ENCODE measurements at places on chromosomes 12 and 14. TPM values are rescaled to one million over a fixed set of nuclear protein-coding genes. Genes with fewer than 3 reads are reported as not detected.

DNA sequence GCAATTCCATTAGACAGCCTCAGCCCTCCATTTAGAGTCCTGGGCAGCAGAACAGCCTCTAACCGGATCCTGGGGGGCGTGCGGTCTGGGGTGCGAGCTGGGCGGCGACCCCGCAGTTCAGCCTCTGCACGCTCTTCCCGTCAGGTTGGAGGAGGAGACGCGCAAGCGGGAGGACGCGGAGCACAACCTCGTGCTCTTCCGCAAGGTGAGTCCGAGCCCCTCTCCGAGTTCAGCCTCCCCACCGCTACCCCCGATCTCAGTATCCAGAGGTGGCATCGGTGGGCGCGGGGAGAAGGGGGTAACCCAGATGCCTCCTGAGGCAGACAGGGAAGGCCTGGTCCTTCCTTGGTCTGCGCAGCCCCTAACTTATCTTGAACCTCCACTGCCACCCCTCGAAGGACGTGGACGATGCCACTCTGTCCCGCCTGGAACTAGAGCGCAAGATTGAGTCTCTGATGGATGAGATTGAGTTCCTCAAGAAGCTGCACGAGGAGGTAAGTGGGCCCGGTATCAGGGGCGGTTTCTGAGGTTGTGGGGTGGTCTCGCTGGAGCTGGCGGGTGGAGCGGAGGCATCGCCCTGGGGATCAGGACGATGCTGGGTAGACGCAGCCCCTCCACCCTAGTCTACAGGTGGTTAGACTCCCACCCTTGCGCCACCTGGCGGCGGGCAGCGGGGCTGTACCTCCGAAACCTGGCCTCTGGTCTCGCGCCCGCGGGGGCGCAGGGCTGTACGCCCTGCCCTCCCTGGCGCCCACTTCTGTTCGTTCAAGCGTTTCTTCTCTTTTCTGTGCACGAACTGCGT is 1.3 kb downstream of the PRPH start:
- DNase-seq: peak; percentile 90

CDH24 gene
- 1.7 TPM for total RNA-seq

DNA sequence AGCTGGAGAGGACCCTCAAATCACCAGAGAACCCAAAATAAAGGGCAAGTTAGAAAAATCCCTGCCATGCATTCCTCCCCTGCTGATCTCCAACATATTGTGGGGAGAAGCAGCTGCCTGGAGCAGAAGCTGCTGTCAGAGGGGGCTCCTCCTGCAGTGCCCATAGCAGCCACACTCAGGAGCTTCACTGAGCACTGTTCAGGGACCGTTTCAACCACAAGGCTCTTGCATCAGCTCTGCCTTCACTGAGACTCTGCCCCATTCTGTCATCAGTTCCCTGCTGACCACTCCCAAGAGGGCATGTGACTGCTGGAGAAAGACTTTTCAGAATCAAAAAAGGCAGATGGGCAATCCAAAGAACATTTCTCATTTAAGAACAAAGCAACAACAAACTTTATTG is 392.7 kb downstream of the GALC start:
- DNase-seq: no peak

PELI2 gene
- total RNA-seq: 3.0 TPM

DNA sequence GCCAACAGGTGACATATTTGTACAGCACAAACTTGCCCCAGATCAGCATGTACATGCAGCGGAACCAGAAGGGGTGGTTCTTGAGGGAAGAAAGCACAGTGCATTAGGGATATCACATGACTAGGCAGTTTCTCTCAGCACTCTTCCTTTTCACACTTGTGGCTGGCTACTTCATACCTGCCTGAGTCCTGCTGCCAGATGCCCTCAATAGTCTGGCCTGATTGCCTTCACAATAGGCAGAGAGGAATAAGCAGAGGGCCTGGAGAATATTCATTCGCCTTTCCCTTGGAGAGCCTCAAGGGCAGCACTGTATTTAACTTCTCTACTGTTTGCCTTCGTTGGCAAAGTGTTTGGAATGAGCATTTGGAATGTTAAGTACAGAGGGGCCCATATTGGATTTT is 7.9 kb downstream of the EMG1 start:
- no peak for DNase-seq

GRCh38 chr12:131586269-131586668 is 124.6 kb upstream of the SFSWAP start:
- DNase-seq: no peak

KLRB1 gene
- not detected for total RNA-seq

- no peak for DNase-seq
Measured at GRCh38 chr14:103879570-103880347, 32.4 kb upstream of the PPP1R13B start.

- no peak for DNase-seq
Measured at GRCh38 chr12:24469089-24469488, 479.8 kb downstream of the BCAT1 start.

LTA4H gene
- 64.1 TPM for total RNA-seq

DNA sequence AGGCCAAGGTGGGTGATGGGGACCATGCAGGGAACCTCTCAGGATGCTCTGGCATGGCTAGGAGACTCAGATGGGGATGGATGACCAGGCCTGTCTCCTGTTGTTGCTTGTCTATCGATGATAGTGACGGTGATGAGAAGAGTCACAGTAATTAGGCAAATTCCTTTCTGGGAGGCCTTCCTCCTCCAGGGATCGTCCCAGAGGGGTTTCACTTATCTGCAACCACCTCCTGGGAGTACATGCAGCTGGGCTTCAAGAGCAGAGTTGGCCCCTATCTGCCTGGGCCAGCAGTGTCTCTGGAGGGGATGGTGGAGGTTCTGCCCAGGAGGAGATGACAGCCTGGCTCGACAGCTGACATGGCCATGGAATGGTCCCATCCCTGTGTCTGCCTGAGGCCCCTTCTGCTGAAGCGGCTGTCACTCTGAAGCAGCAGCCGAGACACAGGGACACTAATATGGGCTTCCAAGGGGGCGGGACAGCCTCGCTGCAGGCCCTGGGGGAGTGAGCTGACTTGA is 27.5 kb upstream of the OAS1 start:
- no peak for DNase-seq
